ENCODE measurements at places on chromosomes 13 and 19.

- DNase-seq: no peak
Measured at GRCh38 chr19:41863209-41863931, 3.3 kb downstream of the RPS19 start.

- no peak for DNase-seq
Measured at GRCh38 chr19:43720936-43721335, 5.1 kb downstream of the IRGC start.

DNA sequence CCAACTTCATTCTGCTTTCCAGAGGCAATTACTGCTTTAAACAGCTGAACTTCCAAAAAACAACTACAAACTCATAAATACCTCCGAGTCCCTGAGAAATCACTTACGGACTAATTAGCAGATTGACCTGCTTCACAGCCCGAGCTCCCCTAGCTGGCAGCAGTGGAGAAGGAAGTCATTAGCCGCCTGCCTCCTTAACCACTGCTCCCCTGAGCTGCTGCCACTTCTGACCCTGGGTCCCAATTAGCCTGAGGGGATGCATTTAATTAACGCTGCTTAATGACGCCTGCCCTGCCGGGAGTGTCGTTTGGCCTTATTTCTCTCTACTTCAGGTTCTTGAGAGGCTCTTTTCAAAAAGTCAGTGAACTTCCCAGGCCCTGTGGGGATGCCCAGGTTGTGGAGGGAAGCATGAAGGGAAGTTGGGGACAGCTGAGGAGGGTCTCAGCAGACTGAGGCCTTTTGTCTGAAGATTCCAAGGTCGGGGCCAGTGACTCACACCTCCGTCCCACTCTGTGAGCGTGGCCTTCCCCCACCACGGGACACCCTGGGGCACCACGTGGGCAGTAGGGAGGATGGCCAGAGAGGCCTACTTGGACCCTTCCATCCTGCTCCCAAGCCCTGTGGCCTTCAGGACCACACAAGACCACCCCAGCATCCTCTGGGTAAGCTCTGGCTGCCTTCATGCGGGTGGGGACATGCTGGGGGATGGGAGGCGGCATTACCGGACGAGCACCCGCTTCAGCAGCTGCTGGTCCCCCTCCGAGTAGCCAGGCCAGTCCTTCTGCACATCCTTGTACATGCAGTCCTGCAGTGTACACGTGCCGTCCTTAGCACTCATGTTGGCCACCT is 19.8 kb upstream of the ISYNA1 start:
- no peak for DNase-seq

GRCh38 chr19:16013851-16014840 is 62.1 kb upstream of the TPM4 start:
- no peak for DNase-seq

DNA sequence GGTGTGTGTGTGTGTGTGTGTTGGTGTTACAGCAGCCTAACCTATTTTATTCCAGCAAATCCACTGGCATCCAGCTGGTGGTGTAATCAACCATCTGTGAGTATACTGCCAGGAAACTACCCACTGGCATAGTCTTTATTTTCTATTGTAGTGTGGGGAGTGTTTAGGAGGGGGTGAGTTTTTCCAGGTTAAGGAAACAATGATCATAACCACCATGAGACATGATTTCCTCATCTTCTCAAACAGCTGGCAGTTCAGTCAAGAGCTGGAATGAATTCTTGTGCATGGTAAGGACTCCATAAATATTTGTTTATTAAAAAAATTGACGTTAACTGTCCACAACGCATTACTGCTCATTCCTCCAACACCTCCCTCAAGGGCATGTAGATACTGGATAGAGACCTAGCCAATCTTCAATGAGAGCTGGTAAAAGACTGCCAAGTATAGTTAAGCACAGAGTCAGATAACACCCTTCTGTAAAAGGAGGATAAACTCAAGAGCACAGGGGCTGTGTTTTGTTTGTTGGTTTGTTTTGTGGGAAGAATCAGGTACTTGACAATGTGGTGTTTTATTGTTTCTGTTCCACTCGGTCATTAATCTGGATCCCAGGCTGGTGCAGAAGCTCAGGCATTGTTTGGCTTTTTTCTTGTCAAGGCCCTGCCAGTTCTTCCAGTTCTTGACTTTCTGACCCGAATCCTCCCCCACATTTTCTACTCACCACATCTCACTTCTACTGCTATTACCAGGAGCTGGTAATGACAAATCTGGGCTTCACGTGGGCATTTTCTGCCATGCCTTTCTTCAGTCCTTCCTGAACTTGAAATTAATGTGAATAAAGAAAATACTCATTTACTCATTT is 31.6 kb upstream of the SLC46A3 start:
- no peak for DNase-seq

- DNase-seq: no peak
Measured at GRCh38 chr19:6416658-6417405, 7.8 kb downstream of the KHSRP start.

- DNase-seq: no peak
Measured at GRCh38 chr19:57068921-57069697, 50.7 kb upstream of the USP29 start.

- DNase-seq: no peak
Measured at GRCh38 chr19:6608940-6609339, 18.0 kb upstream of the CD70 start.

GRCh38 chr13:34747507-34747906 is 194.6 kb upstream of the NBEA start:
- no peak for DNase-seq

GRCh38 chr19:10927730-10928562 is 493 bp downstream of the YIPF2 start:
- no peak for DNase-seq

GRCh38 chr13:101417043-101417406 is 717 bp upstream of the NALCN start:
- DNase-seq: peak; percentile 20

GRCh38 chr19:10424011-10424637 is 3.8 kb downstream of the PDE4A start:
- no peak for DNase-seq

GRCh38 chr19:8004723-8005513 is 523 bp downstream of the ELAVL1 start:
- no peak for DNase-seq

DNA sequence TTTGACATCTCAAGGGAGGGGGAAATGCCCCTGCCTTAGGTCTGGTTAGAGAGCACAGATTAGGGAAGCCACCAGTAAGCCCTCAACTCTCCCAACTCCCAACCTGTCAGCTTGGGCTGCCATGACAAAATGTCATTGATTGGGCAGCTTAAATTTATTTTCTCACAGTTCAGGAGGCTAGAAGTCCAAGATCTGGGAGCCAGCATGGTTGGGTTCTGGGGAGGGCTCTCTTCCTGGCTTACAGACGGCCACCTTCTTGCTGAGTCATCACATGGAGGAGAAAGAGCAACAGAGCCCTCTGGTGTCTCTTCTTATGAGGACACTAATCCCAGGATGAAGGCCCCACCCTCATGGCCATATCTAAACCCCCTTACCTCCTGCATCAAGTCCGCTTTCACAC is 24.2 kb downstream of the C19orf12 start:
- DNase-seq: no peak

GRCh38 chr19:51546107-51546649 is 14.7 kb upstream of the SIGLEC6 start:
- no peak for DNase-seq

- DNase-seq: no peak
Measured at GRCh38 chr13:109199280-109199679, 569.9 kb downstream of the MYO16 start.

DNA sequence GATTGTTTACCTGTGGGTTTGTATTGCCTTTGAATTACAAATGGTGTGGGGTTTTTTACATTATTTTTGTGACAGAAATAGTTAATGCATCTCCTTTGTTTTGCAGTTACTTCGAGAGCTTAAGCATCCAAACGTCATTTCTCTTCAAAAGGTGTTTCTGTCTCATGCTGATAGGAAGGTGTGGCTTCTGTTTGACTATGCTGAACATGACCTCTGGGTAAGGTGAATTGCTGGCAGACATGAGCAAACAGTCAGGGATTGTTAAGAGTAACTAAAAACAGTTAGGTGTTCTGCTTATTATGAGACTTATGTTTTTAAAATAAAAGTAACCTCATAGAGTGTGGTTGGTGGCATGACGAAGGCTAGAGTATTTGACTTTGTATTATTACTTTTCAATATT is 95.0 kb downstream of the CDK8 start:
- DNase-seq: no peak

DNA sequence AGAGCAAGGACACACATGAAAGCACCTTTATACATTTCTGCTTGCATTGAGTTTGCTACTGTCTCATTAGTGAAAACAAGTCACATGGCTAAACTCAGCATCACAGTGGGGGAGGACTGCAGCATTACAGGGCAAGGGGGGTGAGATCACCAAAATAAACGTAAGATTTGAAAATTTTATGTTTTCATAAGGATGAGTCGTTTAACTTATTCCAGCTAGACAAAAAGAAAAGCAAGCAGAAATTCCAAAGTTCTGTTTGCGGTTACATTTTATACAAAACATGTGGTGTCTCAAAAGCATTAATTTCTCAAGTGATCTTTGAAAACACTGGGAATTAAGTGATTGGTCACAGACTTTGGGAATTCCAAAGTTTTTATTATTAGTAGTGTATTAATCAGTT is 261.4 kb upstream of the RXFP2 start:
- peak; percentile 50 for DNase-seq

DNA sequence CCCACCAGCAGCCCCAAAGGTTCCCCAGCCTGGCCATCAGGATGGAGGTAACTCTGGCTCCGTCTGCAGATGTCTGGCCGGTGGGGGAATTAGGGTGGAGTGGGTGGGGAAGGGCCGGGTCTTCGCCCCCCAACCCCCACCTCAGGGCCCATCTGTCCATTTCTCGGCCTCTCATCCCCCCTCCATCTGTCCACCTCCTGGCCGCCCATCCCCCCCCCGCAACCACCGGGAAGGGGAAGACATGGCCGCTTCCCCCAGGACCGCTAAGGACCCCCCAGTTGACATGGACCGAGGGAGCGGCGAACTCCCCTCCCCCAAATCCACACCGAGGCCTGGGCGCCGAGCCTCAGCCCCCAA is 793 bp downstream of the LRFN1 start:
- no peak for DNase-seq

- DNase-seq: no peak
Measured at GRCh38 chr13:91031508-91031907, 316.0 kb upstream of the MIR17HG start.

- DNase-seq: no peak
Measured at GRCh38 chr19:43526884-43527859, at the start of gene ETHE1. Gene ETHE1 (minus strand): TSS chr19:43527201. CDS start chr19:43527177, 24 bp downstream.

- DNase-seq: no peak
Measured at GRCh38 chr19:4909156-4909896, at the start of gene UHRF1. Gene UHRF1 (plus strand): TSS chr19:4909501. CDS start chr19:4910886, 1,385 bp downstream.
